ENCODE measurements at places on chromosomes 7 and 10. TPM values are rescaled to one million over a fixed set of nuclear protein-coding genes. Genes with fewer than 3 reads are reported as not detected.

Gene RPP30
- total RNA-seq = 44.4 TPM

GRCh38 chr7:107971100-107971499, 31.9 kb downstream of the LAMB1 start:
- DNase-seq = no peak

- no peak for DNase-seq
These were observed 38.0 kb downstream of the PRKAG2 start for GRCh38 chr7:151838861-151839381.

DNA sequence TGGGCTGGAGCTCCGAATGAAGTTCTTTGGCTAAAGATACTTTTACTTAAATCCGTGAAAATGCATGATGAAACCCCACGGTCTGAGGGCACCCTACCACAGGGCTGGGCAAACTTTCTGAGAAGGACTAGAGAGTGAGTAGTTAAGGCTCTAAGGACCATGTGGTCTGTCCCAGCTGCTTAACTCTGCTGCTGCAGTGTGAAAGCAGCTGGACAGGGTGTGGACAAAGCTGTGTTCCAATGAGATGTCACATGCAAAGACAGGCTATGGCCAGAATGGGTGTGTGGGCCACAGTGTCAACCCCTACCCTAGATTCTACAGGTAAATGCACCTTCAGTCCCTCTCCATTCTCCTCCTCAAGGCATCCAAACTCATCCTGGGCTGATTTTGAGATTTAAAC, 18.8 kb downstream of the PDIA4 start:
- DNase-seq = no peak

Data from kidney epithelial cell (primary cell).